ENCODE measurements at places on chromosomes 3 and 15. TPM values are rescaled to one million over a fixed set of nuclear protein-coding genes. Genes with fewer than 3 reads are reported as not detected.

ZKSCAN7 gene
- total RNA-seq, result 1.2 TPM

GASK1A gene
- total RNA-seq, result 0.23 TPM

ZCWPW2 gene
- total RNA-seq, result 1.1 TPM

NEK10 gene
- 22.5 TPM for total RNA-seq

PSTPIP1 gene
- 2.4 TPM for total RNA-seq

GOLGA6L4 gene
- total RNA-seq, result 1.3 TPM

GAP43 gene
- 1.1 TPM for total RNA-seq

CPA3 gene
- 5.1 TPM for total RNA-seq

Data from heart left ventricle (tissue), 16 donors.